Nephron progenitor cell (in vitro differentiated cells): ENCODE measurements at places on chromosomes 7 and 10.

DNA sequence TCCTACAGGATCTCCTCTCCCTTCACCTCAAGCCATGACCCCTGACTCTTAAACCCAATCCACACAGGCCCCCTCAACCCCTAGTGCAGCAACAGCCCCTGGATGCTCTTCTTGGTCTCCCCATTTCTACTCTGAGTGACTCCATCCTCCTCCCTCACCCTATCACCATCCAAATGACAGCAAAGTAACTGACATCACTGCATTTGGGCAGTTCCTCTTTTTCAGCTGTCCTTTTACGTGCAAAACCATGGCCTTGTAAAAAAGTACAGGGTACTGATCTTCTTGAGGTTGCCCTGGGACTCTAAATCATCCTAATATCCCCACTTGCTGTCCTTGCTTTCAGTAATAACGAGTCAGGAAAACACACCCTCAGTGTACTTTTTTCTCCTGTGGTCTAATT is 454.9 kb downstream of the ADRA2A start:
- no peak for DNase-seq

GRCh38 chr7:151629713-151630272 is 110.1 kb upstream of the RHEB start:
- no peak for DNase-seq

- DNase-seq = no peak
Observed at GRCh38 chr10:104256335-104256961, 1.8 kb downstream of the GSTO1 start.

- no peak for DNase-seq
Observed at GRCh38 chr10:87054373-87055295, 34.5 kb downstream of the FAM25A start.

DNA sequence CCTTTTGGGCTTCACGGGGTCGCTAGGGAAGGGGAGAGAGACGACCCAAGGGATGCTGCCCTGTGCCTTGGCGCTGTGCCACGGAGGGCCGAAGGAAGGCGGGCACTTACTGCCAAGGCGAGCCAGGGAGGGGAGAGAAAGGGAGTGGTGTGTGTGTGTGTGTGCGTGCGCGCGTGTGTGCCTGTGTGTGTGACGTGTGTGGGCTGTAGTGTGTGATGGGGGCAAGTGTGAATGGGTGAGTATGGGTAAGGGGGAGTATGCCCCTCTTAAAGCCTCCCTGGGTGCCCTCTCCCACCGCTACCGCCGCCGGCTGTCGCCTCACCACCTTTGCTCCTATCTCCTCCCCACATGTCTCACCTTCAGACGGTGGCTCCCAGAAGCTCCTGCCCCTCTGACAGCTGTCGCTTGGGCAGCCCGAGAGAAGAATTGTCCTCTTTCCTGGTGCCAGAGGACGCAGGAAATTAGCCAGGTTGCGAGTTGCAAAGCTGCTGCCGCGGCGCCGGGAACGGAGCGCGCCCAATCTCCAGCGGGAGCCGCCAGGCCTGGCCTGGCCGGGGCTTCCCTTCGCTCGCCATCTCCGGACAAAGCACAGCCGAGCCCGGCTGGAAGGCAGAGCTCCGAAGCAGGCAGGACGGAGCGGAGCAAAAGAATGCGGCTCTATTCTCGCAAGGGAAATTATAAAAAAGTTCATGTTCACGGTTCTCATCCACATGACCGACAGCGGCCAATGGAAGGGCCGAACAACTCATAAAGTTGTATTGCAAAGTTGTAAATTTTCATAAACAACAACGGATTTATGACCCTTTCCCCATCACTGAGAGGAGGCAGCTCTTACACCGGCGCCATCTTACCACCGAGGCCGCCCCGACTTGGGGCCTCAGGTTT is at the start of gene HOXA3:
HOXA3 (minus strand) TSS at position 653 of the 885 bp plus-strand sequence. CDS start 41,943 bp downstream, outside the sequence.
- peak; percentile 69 for DNase-seq

DNA sequence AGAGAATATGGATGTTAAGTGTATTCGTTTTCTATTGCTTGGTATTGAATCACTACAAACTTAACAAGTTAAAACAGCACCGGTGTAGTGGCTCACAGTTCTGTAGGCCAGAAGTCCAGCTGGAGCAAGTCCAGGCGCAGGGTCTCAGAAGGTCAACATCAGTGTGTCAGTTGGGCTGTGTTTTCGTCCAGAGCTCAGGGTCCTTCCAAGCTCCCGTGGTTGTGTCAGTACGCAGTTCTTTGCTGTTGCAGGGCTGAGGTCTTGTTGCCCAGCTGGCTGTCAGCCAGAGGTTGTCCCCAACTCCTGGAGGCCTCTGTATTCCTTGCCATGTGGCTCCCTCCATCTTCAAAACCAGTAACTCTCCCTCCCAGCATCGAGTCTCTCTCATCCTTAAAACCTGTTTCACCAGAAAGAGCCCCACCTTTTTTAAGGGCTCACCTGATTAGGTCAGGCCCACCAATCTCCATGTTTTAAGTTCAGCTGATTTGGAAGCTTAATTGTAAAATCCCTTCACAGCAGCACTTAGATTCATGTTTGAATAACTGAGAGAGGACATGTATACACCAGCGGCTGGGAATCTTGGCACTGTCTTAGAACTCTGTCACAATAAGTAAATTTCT is 26.8 kb downstream of the ACADSB start:
- no peak for DNase-seq

DNA sequence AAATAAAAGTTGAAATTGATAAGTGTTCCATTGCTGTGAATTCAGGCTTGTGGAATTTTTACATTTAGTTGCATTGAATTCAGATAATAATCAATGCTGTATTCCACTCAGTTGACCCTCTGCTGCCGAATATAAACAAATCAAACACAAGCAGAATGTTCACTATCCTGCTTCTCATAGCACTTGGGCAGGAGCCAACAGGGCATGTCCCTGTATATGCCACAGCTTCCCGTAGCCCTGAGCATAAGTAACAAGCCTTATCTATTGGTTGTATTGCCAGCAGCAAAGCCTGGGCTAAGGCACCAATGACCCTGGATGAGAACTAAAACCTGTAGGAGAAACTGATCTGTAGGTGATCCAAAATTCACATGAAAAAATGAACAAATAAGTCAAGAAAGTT is 145.9 kb downstream of the ARHGAP12 start:
- DNase-seq = no peak

DNA sequence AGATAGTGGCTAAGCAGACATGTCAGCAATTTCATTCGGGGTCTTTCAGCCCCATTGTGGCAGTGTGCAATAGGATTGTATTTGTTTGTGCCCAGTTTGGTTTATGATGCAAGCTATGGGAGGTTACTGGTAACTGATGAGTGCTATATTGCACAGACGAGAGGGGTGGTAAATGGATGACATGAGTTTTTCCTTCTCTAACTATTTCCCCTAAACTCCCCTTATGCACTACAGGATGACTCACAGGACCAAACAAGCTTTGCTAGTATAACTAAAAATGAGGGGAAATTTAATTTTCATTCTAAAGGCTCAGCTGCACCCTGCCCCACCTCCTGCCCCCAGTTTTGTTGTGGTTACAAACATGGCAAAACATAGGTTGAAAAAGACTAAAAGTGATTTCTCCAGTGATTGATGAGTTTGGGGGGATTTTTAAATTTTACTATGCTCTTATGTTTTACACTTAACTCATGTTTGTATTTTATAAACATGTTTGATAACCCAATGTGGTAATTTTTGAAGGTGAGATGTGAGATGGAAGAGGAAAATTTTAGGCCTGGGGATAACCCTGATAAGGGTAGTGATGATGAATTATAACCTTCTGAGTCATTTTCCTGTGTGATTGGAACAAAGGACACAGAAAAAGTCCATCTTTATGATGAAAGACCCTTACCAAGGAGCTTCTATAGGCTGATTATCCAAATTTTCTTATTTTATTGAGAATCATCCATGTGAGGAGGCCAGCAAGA is 60.8 kb upstream of the NAMPT start:
- no peak for DNase-seq

DNA sequence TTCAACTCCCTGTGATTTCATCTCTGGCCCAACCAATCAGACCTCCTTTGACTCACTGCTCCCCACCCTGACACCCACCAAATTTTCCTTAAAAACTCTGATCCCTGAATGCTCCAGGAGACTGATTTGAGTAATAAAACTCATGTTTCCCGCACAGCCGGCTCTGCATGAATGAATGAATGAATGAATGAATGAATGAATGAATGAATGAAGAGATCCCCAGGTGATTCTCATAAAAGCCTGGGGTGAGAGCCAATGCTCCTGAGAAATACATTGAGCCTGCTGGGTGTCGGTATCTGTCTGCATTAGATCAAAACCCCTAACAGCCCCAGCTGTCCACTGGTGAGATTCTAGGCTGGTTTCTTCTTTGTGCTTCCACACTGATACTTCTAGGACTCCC is 58.7 kb downstream of the HTR7 start:
- no peak for DNase-seq

DNA sequence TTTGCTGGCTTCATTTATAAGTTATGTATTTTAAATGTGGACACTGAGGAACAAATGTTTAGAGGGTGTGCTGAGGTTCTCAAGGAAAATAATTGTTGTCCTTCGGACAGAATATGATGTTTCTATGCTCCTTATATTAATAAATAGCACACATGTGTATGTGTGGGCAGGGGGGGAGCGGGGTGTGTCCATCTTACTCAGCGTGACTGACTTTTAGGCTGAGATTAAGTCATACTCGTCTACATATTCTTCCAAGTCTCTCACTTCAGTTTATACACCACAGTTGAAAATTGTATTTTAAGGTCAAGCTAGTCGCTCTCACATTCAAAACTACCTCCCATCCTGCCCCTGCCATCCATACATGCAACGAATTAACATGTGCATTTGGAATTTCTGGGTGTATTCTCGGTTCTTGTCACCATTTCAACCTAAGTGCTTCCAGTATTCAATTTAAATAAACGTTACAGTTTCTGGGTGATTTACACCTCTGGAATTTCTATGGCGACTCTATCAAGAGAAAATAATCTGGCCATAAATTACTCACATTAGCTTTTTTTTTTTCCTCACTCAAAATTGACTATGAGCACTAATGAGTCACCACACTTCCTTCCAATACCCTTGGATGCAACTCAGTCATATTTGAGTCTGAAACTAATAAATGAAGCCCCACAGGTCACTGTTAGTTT is 3.3 kb downstream of the PCDH15 start:
- no peak for DNase-seq

- no peak for DNase-seq
Observed at GRCh38 chr7:106423821-106424475, 139.2 kb upstream of the NAMPT start.

DNA sequence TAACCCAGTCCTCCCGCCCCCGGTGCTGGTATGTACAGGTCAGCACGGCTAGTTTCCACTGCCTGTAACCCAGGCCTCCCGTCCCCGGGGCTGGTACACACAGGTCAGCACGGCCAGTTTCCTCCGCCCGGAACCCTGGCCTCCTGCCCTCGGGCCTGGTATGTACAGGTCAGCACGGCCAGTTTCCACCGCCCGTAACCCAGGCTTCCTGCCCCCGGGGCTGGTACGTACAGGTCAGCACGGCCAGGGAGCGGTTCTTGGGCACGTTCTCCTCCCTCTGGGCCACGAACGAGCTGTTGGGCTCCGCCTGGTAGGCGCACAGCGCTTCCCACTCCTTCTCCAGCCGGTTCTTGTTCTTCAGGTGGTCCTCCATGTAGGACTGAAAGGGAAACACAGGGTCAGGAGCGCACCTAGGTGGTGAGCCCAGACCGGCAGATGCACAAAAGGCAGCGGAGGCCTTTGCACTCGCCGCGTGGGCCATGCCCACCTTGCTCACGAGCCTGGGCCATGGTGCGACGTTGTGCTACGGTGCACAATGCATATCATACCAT is 284.4 kb downstream of the DNAJB6 start:
- DNase-seq = no peak

GRCh38 chr10:126102636-126103035 is 206.3 kb downstream of the FANK1 start:
- no peak for DNase-seq

DNA sequence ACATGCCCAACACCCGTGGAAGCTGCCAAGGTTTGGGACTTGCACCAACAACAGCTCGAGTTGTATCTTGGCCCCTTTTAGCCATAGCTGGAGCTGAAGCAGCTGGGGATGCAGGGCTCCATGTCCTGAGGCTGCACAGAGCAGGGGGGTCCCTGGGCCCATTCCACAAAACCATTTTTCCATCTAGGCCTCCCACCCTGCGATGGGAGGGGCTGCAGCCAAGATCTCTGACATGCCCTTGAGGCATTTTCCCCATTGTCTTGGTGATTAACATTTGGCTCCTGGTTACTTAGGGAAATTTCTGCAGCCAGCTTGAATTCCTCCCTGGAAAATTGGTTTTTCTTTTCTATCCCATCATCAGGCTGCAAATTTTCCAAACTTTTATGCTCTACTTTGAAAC is 637.8 kb upstream of the VSTM2A start:
- DNase-seq = no peak

DNA sequence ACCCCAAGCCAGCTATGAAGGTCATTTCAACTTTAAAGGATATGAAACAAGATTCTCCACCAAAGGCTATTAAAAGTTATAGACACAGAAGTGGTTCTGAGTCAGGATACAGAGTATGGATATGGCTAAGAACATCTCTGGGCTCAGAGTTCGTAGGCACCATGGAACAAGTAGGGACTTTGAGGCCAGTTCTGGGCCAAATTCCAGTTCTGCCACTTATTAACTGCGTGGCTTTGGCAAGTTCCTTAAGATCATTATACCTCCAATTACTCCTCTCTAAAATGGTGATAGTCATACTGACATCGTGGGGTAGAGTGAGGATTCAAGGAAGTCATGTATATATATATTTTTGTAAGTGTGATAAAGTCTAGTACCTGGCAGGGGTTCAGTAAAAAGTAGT is 105.8 kb upstream of the NFE2L3 start:
- DNase-seq = no peak

DNA sequence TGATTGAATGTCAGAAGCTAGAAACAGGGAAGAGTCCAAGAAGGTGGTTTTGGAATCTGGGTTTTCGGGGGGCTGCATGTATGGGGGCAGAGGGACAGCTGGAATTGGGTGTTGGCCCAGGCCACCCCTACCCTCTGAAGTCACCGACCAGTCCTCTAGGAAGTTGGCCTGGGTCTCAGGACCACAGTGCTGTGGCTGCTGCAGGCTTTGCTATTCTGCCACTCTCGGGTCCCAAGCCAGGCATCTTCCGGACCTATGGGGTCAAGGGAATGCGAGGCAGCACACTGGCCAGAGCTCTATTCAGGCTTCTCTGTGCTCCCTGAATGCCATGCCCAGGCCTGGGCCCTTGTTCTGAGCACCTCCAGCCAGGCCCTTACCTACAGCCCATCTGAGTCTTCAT is 13.2 kb downstream of the FGF8 start:
- DNase-seq = no peak

GRCh38 chr7:113268757-113269156 is 150.4 kb upstream of the SMIM30 start:
- DNase-seq = no peak

DNA sequence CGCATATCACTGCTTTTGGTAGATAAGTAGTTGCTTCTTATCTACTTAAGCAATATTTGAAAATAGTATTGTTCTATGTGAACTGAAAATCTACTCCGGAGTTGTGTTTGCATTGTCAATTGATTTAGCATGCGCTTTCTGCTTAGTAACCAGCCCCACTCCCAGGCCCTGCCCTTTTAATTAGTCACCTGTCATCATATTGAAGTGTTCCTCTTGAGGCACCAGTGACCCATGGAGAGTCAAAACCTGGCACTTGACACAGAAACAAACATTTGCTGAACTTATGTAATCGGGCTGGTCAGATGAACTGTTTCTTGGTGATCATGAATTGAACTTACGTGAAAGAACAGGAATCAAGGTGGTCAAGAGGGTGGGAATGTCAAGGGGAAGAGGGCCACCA is 27.8 kb upstream of the CDHR3 start:
- no peak for DNase-seq

GRCh38 chr10:94383530-94383929 is 18.8 kb upstream of the TBC1D12 start:
- no peak for DNase-seq
